ENCODE measurements at places on chromosomes 3 and 15. TPM values are rescaled to one million over a fixed set of nuclear protein-coding genes. Genes with fewer than 3 reads are reported as not detected.

Gene MUC20
- 0.41 TPM for total RNA-seq

Gene CMTM8
- total RNA-seq: 1.6 TPM

Gene SLC2A2
- total RNA-seq: not detected

Gene GABRG3
- total RNA-seq: 0.77 TPM

Gene CLRN1
- total RNA-seq: not detected

Gene FBXL22
- total RNA-seq: 0.34 TPM

Gene KNG1
- not detected for total RNA-seq

Gene CATSPER2
- 3.3 TPM for total RNA-seq

Gene SAMMSON
- total RNA-seq: not detected

Gene WDR93
- not detected for total RNA-seq

Gene TEX55
- total RNA-seq: not detected

Gene CISH
- 0.75 TPM for total RNA-seq

Gene TMCO5A
- total RNA-seq: not detected

Gene POLQ
- total RNA-seq: 1.3 TPM

Gene EPB42
- total RNA-seq: not detected

Gene ZIC1
- total RNA-seq: 0.30 TPM

Gene MED12L
- 5.0 TPM for total RNA-seq

Gene SAMD7
- not detected for total RNA-seq

Gene ZPLD1
- 0.60 TPM for total RNA-seq

Gene CCDC39
- total RNA-seq: not detected

Gene PDHB
- 95.7 TPM for total RNA-seq

Gene EPHB1
- total RNA-seq: 4.1 TPM

Gene LSAMP
- 16.0 TPM for total RNA-seq

Gene ATOSA
- total RNA-seq: 33.8 TPM

Gene MINAR1
- 1.7 TPM for total RNA-seq

Gene COL8A1
- 118 TPM for total RNA-seq

Gene ATP11B
- 43.9 TPM for total RNA-seq

Gene OXTR
- 2.2 TPM for total RNA-seq

Gene HRG
- total RNA-seq: not detected

Gene RAD51
- 3.6 TPM for total RNA-seq

Gene UROC1
- total RNA-seq: not detected

Gene MORC1
- not detected for total RNA-seq

Gene VGLL3
- total RNA-seq: 53.8 TPM

Gene SPESP1
- not detected for total RNA-seq

Gene B3GNT5
- 15.1 TPM for total RNA-seq

Gene RBP2
- not detected for total RNA-seq

Gene AGBL1
- total RNA-seq: not detected

Gene SMCO1
- not detected for total RNA-seq

Gene GALK2
- total RNA-seq: 19.0 TPM

Gene CXCR6
- not detected for total RNA-seq

Gene CKMT1A
- 1.2 TPM for total RNA-seq

Gene TRAK1
- 52.3 TPM for total RNA-seq

Gene SLC24A5
- not detected for total RNA-seq

Gene KLHL24
- total RNA-seq: 40.1 TPM

Gene COLQ
- 1.2 TPM for total RNA-seq

Gene LMLN
- 6.7 TPM for total RNA-seq

Measured in astrocyte (in vitro differentiated cells and primary cell).